ENCODE measurements at places on chromosomes 4 and X.
A peak's percentile ranks its signal among the peaks of the same experiment; 100 is the strongest.

GRCh38 chr4:41156574-41156973 lies 57.8 kb downstream of the APBB2 start:
- no peak for DNase-seq

- no peak for DNase-seq
Measured at GRCh38 chr4:174066611-174067205, 216.8 kb downstream of the FBXO8 start.

DNA sequence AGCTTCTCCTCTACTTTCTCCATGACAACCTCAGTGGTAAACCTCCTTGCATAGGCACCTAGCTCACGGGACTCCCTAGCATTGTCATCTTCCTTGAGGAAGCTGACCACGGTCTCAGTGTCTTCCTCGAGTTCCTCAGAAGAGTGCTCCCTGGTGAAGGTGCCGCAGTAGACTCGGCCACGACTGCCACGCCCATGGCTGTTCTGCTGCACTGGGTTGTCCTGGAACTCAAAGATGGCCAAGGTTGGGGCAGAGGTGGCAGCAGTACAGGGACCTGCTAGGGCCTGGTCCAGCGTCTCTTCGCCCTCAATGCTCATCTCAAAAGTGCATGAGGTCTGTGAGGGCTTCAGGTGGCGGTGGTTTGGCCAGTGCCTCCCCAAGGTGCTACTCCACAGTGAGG lies 147.9 kb upstream of the ARHGEF9 start:
- DNase-seq, result no peak

DNA sequence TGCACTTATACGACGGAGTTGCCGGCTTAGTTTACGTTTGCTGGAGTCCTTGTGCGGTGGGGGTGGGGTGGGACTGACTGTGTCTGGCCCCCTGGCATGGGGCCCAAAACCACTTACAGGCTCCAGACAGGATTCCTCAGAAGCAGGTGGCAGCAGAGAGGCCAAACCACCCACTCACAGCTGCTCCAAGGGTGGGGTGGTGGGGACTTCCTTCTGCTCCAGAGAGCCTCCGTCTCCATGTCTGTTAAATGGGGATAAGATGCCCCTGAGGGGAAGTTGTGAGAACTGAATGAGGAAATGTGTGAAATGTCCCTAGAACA lies 36.7 kb downstream of the PSAPL1 start:
- peak; percentile 47 for DNase-seq

- DNase-seq, result no peak
Measured at GRCh38 chr4:16085822-16086221, 2.0 kb upstream of the PROM1 start.

GRCh38 chr4:29131304-29131703 lies 1588.9 kb upstream of the PCDH7 start:
- DNase-seq, result no peak

GRCh38 chrX:17027931-17028330 lies 81.5 kb downstream of the REPS2 start:
- DNase-seq, result no peak

- no peak for DNase-seq
Measured at GRCh38 chr4:17662694-17663093, 48.3 kb downstream of the MED28 start.

GRCh38 chrX:15128861-15129260 lies 141.0 kb downstream of the ASB9 start:
- DNase-seq, result no peak

- DNase-seq, result no peak
Measured at GRCh38 chrX:2596045-2596444, 95.0 kb upstream of the CD99 start.

DNA sequence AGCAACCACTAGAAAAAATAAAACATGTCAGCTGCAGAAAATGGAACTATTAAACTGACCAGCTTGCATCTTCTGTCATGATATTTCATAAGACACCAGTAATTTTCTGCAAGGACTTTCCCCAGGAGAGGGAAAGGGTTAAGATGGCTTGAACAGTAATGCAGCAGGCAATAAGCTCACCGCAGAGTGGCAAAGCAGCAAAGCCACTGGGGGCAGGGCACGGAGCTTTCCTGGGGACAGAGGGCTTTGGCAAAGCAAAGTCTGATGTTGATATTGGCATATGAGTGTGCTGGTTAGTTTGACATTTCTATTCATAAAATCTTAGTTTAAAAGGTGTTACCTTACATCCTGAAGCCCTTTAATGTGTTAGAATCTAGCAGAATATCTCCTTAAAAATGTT lies 55.1 kb upstream of the NAP1L5 start:
- DNase-seq, result no peak

DNA sequence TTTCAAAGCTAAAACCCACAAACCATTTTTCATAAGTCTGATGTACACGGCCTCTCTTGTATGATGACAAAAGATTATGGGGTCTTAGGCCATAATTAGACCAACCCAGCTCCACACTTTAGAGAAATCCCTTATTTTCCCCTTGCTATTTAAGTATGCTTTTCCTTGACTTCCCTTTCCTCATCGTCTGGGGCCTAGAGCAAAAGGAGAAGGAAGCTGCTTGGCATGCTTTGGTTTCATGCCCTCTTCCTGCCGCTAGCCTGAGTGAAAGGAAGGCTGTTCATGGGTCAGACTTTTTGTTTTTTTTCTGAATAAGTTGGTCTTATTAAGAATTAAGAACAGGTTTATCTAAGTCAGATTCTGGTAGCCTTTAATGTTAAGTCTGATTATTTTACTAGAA lies 10.6 kb upstream of the RASGEF1B start:
- no peak for DNase-seq

DNA sequence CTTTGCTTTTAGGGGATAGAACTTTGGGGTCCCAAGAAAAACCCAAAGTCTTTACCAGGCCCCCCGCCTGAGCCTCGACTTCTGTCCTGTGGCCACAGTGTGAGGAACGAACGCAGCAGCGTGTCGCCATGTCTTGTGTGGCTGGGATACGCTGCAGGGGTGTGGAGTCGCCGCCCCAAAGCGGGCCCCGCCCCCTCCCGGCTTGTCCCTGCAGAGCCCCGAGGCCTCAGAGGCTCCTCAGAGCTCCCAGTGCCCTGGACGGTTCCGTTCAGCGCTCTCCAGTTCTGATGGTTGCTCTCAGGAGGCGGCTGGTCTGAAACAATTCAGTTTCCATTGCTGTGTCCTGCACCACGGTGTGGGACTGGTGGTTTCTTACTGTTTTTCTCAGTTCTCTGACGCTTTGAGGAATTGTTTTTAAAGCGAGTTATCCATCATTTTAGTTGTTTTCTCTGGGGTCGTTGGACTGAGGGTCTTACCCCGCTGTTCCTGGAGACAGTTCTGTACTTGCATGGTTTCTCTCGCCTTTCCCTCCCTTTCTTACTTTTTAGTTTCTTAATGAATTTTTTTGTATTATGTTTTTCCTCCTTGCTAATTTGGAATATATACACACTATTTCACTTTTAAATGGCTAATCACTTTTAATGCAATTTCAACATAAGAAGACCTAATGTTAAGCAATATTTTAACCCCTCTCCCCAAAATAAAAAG lies 1.6 kb upstream of the IDUA start:
- no peak for DNase-seq

- no peak for DNase-seq
Measured at GRCh38 chr4:173272996-173273395, 61.2 kb downstream of the HMGB2 start.

DNA sequence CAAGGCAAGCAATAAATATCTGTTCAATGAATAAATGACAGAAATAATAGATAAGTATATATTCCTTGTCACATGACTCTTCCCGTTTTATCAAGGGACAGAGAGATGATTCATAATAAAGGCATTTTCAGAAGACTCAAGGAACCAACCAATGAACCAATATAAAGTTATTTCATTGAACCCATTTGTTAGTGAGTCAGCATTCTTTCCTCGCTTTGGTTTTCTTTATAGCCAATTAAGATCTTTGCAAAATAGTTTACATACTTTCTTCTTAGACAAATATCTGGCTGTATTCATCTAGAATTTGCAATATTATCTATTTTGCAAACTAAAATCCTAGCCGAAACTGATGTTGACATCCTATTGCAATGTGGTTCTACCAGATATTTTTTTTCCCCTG lies 269.4 kb downstream of the IL15 start:
- DNase-seq, result no peak

GRCh38 chrX:115490814-115491213 lies 70.2 kb upstream of the PLS3 start:
- DNase-seq, result no peak

DNA sequence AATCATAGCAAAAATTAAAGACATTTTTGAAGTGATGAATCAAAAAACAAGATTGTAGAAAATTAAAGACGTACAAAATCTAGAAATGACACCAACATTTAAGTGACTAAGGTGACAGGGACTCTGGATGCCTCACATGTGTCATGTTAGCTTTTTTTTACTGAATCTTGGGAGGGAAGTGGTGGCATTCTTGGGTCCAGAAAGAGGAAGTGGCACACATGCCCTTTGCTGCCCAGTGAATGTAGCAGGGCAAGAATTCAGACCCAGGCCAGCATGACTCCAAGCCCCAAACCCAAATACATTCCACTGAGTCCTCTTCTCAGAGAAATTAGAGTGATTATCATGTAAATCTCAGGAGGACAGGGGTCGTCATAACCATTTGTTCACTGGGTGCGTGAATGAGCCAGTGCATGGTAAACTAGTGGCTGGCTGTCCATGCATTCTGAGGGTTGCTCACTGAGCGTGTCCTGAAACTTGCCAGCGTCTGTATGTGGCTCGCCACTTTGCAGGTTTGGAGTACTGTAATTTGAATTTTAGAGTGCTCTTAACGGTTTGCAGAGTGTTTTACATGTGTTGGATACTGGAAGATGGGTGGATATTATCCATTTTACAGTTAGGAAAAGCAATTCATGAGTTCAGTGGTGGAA lies 55.4 kb upstream of the TBC1D14 start:
- DNase-seq, result no peak

All from NCI-H1694 treated with DMSO at 0.1 percent for 48 hours (cell line).